ENCODE measurements at places on chromosomes 16 and 17. TPM values are rescaled to one million over a fixed set of nuclear protein-coding genes. Genes with fewer than 3 reads are reported as not detected.

DNA sequence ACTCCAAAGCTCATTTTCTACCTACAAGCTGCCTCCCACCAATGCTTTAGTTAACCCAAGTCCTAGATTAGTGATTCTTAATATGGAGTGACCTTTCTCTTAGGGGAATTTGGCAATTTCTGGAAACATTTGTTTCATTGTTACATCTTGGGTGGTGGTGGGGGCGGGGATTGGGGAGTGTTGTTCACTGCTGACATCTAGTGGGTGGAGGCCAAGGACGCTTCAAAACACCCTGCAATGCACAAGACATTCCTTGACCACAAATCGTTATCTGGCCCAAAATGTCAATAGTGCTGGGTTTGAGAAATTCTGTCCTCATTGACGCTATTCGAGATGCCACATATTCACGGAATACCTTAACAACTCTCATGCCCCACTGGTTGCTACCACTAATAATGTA lies 282.9 kb downstream of the RBFOX1 start:
- DNase-seq: no peak

DNA sequence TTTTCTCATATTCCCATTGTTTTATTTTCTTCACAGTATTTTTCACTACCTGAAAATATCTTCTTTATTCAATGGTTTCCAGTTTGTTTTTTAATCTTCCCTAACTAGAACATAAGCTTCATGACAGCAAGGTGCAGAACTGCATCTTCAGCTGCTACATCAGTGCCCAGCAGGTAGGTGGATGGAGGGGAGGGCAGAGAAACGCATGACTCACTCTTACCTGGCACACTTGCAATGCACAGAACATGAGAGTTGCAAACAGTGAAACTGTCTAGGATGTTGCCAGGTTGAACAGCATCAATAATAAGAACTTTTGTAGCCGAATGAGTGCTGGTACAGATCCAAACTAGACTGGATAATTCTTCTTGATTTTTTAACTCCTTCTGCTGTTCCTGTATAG lies 127.1 kb downstream of the SPAG9 start:
- no peak for DNase-seq

- DNase-seq: no peak
Observed at GRCh38 chr17:65088621-65089360, 32.3 kb upstream of the GNA13 start.

The TBC1D10B gene
- 16.5 TPM for total RNA-seq

DNA sequence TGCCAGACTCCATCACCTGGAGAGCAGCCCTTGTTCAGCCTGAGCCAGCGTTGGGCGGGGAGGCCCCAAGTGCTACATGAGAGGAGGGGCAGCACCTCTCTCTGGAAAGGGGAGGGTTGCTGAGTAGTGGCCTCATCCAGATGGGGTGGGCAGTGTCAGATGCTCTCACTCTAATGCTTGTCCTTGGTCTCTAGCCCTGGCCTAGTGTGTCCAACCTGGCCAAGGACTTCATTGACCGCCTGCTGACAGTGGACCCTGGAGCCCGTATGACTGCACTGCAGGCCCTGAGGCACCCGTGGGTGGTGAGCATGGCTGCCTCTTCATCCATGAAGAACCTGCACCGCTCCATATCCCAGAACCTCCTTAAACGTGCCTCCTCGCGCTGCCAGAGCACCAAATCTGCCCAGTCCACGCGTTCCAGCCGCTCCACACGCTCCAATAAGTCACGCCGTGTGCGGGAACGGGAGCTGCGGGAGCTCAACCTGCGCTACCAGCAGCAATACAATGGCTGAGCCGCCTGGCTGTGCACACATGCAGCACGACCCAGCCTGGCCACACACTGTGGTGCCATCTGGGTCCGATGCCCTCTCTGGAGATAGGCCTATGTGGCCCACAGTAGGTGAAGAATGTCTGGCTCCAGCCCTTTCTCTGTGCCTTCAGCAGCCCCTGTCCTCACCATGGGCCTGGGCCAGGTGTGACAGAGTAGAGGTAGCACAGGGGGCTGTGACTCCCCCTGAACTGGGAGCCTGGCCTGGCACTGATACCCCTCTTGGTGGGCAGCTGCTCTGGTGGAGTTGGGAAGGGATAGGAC lies 4.3 kb downstream of the CTRL start:
- no peak for DNase-seq

- no peak for DNase-seq
Observed at GRCh38 chr16:21570676-21571017, 28.7 kb upstream of the METTL9 start.

- no peak for DNase-seq
Observed at GRCh38 chr16:62966626-62967025, 930.4 kb upstream of the CDH8 start.

GRCh38 chr16:2339521-2340484 lies 725 bp downstream of the ABCA3 start:
- DNase-seq: peak; percentile 49

DNA sequence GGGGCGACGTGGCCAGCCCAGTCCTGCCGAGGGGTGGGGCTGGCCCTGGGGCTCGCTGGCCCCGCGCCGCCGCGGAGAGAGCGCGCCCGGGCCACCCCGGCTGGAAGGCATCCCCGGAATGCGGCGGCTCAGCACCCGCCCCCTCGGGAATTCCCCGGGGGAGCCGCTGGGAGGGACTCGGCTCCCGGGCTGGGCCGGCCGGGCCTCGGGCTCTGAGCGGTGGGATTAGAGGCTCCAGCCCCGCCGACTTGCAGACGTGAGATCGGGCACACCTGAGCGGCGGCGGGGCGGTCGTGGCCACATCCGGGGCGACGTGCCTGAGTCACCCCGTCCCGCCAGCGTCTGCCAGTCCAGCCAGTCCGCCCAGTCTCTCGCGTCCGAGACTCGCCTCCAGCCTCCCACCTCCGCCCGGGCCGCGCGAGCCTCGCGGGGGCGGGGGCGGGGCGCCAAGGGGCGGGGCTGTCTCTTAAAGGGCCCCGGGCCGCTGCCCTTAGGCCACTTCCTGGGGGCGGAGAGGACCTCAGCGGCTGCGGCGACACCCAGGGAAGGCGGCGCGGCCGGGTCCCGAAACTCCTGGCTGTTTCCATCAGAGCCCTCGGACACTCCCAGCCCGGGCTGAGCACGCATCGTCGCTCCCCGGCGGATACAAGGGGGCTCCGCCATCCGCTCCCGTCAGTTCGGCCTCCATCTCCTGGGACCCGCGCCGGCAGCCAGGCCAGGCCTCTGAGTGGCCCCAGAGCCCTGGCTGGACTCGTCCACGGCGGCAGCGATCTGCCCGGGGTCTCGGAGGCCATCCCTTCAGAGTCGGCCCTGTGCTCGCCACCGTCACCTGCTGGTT lies at the start of gene KCTD11:
KCTD11 (plus strand) TSS at position 498 of the 838 bp plus-strand sequence.
- peak; percentile 91 for DNase-seq

Data from liver (tissue), 10 donors.